Body of pancreas (tissue), 4 donors: ENCODE measurements at places on chromosomes 2 and 18. TPM values are rescaled to one million over a fixed set of nuclear protein-coding genes. Genes with fewer than 3 reads are reported as not detected.

Gene GPBAR1
- 90.3 TPM for total RNA-seq

Gene CXCR1
- not detected for total RNA-seq

Gene CLEC4F
- total RNA-seq, result 3.3 TPM

Gene GPC1
- total RNA-seq, result 30.7 TPM

Gene GAREM2
- 1.6 TPM for total RNA-seq

Gene KIAA2012
- total RNA-seq, result not detected

Gene CYP27C1
- not detected for total RNA-seq
